ENCODE measurements at places on chromosomes 12 and 14.

GRCh38 chr12:122327014-122327413 lies 60.7 kb upstream of the VPS33A start:
- no peak for DNase-seq

GRCh38 chr12:108268397-108268796 lies 70.7 kb downstream of the CMKLR1 start:
- no peak for DNase-seq

DNA sequence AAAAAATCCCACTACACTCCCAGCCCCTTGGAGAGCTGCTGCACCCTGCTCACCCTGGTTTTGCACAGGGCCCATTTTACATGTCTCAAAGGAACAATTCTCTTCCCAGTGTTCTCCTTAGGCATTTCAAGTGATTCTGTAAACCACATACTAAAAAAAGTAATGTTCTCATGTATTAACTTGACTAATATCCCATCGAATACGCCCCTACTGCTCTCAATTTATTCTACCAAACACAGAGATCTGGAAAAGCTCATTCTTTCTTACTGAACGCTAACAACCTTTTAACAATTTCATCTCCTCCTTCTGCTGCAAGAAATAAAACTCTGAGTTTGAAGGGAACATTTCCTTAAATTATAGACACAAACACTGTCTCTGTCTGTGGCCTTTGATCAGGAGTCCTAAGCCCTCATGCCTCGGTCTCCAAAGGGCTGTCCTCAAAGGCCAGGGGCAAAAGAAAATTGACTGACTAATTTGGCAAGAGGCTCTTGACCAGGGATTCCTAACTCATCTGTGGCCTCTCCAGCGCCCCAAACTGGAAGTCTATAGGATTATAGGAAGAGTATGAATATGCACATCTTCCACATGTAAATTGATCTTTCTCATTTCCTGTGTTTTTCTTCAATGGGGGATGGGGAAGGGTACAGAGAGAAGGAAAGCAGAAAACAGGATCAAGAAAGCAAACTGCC lies 17.1 kb upstream of the TSPAN11 start:
- peak; percentile 2 for DNase-seq

DNA sequence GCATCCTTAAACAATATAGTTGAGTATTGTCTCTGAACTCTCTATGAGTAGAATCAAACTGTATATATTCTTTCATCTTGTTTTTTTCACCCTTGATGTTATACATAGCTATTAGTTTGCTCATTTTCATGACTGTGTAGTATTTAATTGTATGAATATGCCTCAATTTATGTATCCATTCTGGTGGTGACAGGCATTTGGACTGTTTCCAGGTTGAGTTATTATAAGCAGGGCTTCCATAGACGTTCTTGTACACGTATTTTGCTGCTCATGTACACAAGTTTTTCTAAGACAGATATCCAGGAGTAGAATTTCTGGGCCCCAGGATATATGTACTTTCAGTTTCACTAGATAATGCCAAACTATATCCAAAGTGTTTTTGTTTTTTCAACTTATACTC lies 211.4 kb downstream of the NTF3 start:
- no peak for DNase-seq

- no peak for DNase-seq
Observed at GRCh38 chr14:81555051-81555450, 21.4 kb upstream of the SEL1L start.

GRCh38 chr12:1811281-1811947 lies 9.0 kb upstream of the LRTM2 start:
- DNase-seq, result no peak

- no peak for DNase-seq
Observed at GRCh38 chr12:553216-554000, 93.7 kb downstream of the B4GALNT3 start.

DNA sequence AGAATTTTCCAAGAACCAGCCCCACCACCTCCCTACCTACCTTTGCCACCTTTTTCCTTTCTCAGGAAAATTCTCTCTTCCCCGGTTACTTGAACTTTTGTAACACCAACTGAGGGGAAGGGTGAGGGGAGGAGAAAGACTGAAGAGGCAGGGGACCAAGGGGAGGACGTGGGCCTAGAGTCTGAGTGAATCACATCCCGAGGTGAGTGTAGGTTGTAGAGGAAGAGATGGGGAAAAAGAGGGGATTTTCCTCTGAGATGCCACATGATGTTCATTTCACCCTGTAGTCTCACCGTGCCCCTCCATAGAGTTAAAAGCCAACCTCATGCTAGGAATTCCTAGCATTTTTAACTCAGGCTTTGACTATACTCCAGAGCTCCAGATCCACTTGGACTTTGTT lies 311.8 kb downstream of the RPAP3 start:
- no peak for DNase-seq

- DNase-seq, result peak; percentile 71
Observed at GRCh38 chr12:30806989-30807694, 52.4 kb upstream of the CAPRIN2 start.

DNA sequence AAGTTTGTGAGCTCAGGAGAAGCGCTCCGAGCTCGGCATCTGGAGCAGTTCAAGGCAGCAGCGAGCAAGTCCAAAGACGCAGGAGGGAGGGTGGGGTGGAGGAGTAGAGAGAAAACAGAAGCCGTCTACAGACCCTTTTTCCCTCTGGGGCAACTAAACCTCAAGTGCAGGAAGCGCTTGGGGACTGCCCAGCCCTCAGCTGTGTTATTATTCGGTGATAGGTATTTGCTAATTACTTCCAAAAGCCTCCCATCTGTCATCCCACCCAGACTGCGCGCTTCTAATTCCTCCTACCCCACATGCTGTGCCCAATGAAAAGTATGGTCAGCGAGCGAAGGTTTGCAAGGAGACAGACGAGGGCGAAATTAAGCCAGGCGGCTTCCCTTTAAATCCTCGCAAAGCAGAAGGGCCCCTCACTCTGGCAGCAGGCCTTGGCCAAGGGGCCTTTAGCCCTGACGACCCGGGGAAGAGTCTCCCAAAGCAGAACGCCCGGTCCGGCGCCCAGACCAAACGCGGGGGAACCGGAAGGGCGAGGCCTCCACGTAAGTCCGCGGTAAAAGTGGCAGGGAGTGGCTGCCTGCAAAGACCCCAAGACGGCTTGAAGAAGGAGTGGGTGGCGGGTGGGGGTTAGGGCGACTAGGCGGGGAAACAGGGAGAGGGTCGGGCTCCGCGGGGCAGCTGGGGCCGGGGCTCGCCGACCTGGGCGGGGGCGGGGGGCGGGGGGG lies 507 bp upstream of the CD9 start:
- DNase-seq, result peak; percentile 45

GRCh38 chr14:104382361-104383087 lies 197.0 kb upstream of the C14orf180 start:
- DNase-seq, result no peak

DNA sequence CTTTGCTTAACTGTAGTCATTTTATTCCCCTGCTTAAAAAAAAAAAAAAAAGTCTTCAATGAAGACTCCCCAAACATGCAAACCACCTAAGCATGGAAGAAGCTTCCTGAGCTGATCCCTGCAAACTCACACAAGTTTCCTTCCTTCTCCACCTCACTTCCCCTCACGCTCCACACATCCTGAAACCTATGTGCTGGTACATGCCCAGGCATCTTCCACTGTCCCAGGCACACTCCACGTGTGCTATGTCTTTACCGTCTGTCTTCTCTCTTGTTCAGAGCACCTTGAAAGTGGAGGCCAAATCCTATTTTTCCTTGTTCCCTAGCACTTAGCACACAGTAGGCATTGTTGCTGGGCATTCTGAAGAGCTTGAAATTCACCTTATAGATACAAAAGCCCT lies 13.4 kb downstream of the LRIG3 start:
- DNase-seq, result no peak

DNA sequence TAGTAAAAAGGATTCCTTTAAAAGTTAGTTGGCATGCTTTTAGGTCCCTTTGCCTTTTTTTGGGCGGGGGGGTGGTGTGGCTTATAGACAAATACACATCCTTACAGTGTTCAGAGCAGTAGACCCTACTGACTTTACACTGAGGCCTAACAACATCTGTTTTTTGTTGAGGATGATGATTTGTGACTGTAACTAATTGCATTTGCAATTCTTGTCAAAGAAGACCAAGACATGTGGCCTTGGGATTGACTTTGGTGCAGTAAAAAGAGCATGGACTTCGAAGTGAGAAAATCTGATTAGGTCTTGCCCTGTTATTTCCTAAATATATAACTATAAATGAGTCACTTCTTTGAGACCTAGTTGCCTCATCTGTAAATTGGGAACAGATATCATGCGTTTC lies 77.3 kb downstream of the TRHDE start:
- DNase-seq, result no peak

- DNase-seq, result no peak
Observed at GRCh38 chr12:96456265-96456974, 33.0 kb upstream of the CFAP54 start.

DNA sequence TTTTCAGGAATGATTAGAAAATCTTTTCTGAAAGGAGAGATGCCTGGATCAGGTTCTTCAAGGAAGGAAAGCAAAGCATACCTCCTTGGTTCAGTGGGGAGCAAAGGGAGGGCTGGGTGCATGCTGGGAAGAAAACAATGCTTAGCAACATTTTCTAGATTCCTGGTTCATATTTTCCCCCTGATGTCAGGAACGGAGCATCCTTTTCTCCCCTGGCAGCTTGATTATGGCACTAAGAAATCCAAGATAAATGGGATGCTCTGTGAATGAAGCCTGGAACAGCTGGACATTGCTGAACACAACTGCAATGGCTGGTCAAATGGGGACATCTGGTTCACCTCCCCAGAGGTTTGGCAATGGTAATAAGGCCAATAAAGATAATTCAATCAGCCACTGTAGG lies 50.9 kb downstream of the KCNA5 start:
- peak; percentile 57 for DNase-seq

DNA sequence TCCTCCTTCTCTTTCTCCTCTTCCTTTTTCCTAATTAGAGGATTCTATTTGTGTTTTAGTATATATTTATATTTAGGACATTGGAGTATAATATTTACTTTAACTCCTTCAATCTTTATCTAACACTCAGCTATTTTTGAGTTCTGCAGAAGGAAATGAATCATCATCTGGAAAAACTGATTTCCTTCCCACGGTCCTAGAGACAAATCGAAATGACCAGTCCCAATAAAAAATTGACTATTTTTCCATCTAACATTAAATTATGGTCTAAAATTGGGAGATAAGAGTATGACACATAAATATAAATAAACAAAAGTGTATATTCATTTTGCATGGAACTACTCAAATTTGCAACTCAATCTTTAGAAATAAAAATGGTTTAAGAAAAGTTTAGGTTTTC lies 167.4 kb downstream of the TMTC3 start:
- peak; percentile 11 for DNase-seq

GRCh38 chr12:25384893-25385248 lies 134.1 kb upstream of the KRAS start:
- DNase-seq, result no peak

DNA sequence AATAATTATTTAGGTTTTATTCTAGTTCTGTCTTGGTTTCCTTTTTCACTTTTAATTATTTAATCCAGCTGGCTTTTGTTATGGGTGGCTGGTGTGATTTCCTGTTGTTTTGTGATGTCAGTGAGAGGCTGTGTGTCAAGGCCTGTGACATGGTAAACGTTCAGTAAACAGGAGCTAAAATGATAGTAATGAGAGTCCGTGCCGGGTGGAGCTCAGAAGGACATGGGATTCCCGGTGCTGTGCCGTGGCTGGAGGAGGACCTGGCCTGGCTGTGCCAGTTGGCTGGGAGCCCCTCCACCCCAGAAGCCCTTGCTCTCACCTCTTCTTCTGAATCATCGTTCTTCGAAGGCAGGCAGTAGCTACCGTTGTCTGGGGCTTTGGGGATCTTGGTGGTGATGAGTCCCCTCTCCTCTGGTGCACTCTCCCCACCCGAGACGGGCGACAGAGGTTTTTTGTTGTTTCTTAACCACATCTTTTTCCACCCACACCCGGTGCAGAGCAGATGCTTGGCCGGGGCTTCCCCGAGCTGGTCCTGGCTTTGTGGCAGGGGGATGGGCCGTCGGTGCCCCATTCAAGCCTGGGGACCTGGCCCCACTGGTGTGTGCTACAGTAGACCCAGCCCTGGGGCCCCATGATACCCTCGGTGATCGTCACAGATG lies 29.1 kb downstream of the SH2B3 start:
- DNase-seq, result peak; percentile 66

DNA sequence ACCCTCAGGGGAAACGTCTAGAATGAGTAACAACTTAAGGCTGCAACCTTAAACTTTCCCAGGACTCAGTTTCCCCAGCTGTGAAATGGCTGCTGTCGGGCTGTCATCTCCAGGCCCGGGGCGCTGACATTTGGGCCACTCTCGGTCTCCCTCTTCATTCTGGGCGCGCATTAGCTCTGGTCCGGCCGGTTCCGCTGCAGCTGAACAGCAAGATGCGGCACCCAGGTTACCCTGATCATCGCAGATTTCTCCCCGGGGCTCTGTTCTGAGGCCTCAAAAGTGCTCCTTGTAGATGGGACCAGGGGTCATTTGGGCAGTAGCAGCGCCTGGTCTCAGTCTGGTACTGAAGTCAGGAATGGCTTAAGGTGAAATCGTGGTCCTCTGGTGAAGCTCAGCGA lies 890 bp upstream of the BCL7A start:
- no peak for DNase-seq

GRCh38 chr14:40368314-40368713 lies 936.1 kb upstream of the FBXO33 start:
- no peak for DNase-seq

- peak; percentile 26 for DNase-seq
Observed at GRCh38 chr12:51751661-51752060, 96.9 kb downstream of the FIGNL2 start.

DNA sequence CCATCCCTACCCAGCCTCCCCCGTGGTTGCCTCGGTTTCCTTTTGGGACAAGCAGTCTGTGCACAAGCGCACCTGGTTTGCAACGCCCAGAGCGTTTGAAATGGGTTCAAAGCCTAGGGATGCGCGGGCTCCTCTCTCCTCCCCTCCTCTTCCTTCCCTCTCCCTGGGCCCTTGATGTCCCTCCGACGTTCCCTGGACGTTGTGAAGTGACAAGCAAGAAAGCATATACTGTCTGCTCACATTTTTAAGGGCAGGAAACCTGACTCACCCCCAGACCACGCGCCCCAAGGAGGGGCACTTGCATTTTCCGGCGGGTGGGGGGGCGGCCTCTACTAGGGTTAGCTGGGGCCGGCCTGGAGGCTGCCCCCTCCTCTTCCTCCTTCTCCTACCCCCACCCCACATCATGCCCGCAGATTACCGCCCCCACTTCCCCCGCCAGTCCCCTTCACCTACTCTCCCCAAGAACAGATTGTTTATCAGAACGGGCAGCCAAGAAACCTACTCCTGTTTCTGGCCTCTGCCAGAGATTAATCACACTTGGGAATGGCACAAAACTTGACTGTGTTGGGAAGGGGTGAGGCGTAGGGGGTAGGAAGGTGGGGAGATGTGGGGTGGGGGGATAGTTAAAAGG lies 9.5 kb upstream of the IRF2BPL start:
- no peak for DNase-seq

- DNase-seq, result no peak
Observed at GRCh38 chr14:98101323-98101722, 1170.7 kb downstream of the BCL11B start.

- DNase-seq, result no peak
Observed at GRCh38 chr14:98548071-98548686, 723.8 kb downstream of the BCL11B start.

DNA sequence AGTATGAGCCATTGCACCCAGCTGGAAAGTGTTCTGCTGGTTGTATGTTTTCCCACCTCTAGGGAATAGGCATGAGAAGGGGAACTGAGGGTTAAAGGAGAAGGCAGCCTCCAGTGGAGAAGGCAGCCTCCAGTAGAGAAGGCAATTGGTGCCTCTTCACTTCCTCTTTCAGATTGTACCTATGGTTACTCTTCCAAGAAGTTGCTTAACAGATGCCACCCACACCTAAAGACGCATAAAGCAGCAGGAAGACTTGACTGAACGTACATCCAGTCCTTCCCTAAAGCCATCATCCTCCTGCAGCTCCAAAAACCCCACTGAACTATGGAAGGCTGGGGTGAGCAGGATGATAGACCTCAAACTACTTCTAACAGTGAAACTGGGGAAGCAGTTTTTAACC lies 13.1 kb downstream of the DPF3 start:
- no peak for DNase-seq

All from AG20443 (cell line).